A549 treated with Hydrocortisone at 1 μM for 4 hours (cell line): ENCODE measurements at places on chromosomes 1 and 21. TPM values are rescaled to one million over a fixed set of nuclear protein-coding genes. Genes with fewer than 3 reads are reported as not detected.

Gene S100A5
- 0.64 to 1.2 TPM (median 0.83 TPM) in 5 replicates for total RNA-seq

Gene S100A1
- 0.61 to 1.1 TPM (median 0.83 TPM) in 5 replicates for total RNA-seq

Gene OR6N1
- total RNA-seq = not detected in 5 replicates

Gene DOP1B
- 2.6 to 5.2 TPM (median 3.9 TPM) in 5 replicates for total RNA-seq

Gene RNU1-4
- 6.1 to 30.4 TPM (median 9.0 TPM) in 3 of 5 replicates, not detected in the others for total RNA-seq

Gene TRPM2
- total RNA-seq = 6.7 to 10.5 TPM (median 8.3 TPM) in 5 replicates

Gene PDPN
- total RNA-seq = not detected in 5 replicates

Gene CD160
- total RNA-seq = 0.08 TPM in 1 of 5 replicates, not detected in the others

Gene ATAD3C
- total RNA-seq = not detected in 5 replicates

Gene EFCAB7
- total RNA-seq = 2.1 to 3.5 TPM (median 3.0 TPM) in 5 replicates

Gene CHAF1B
- total RNA-seq = 10.9 to 12.7 TPM (median 12.1 TPM) in 5 replicates

Gene CELA3A
- not detected in 5 replicates for total RNA-seq

Gene HAO2
- 0.05 TPM in 1 of 5 replicates, not detected in the others for total RNA-seq

Gene NDUFS5
- total RNA-seq = 411 to 462 TPM (median 440 TPM) in 5 replicates

Gene HPDL
- total RNA-seq = 2.4 to 3.9 TPM (median 3.6 TPM) in 5 replicates

Gene MROH7
- not detected in 5 replicates for total RNA-seq

Gene KCNA2
- 0.01 to 0.08 TPM (median 0.03 TPM) in 5 replicates for total RNA-seq

Gene CPLANE2
- total RNA-seq = 2.0 to 4.9 TPM (median 3.7 TPM) in 5 replicates

Gene EPHX1
- 204 to 240 TPM (median 210 TPM) in 5 replicates for total RNA-seq

Gene KCNJ10
- total RNA-seq = not detected in 5 replicates

Gene DRAXIN
- total RNA-seq = 0.03 to 0.09 TPM (median 0.05 TPM) in 5 replicates
